Stimulated activated CD8-positive, alpha-beta memory T cell treated with anti-CD3 and anti-CD28 coated beads, Interleukin-15, amount 100 ng/mL, for 48 hours (primary cell): ENCODE measurements at places on chromosomes 12 and 14.

DNA sequence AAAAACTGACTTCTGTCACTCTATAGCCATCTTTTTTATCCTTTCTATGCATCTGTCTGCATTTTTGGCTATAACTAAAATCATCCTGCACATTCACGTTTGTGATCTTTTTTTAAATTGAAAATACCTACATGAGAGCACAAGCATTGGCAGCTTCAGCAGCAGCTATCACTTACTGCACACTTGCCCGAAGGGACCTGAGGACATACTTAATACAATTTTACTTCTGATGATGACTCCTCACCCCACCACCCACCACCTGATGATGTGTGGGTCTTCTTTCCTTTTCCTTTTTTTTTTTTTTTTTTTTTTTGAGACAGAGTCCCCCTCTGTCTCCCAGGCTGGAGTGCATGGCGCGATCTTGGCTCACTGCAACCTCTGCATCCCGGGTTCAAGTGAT is 160.3 kb downstream of the PRKCH start:
- no peak for DNase-seq

GRCh38 chr14:81113176-81113575 is 107.6 kb downstream of the GTF2A1 start:
- DNase-seq: no peak

- DNase-seq: no peak
These were observed 83.5 kb downstream of the BRMS1L start for GRCh38 chr14:35909665-35910064.

- DNase-seq: no peak
These were observed 502.7 kb downstream of the SOX5 start for GRCh38 chr12:23446746-23447145.

- DNase-seq: no peak
These were observed 439.8 kb upstream of the OR4E1 start for GRCh38 chr14:22113401-22113800.
